AG04450 (cell line): ENCODE measurements at places on chromosomes 13 and 19.

DNA sequence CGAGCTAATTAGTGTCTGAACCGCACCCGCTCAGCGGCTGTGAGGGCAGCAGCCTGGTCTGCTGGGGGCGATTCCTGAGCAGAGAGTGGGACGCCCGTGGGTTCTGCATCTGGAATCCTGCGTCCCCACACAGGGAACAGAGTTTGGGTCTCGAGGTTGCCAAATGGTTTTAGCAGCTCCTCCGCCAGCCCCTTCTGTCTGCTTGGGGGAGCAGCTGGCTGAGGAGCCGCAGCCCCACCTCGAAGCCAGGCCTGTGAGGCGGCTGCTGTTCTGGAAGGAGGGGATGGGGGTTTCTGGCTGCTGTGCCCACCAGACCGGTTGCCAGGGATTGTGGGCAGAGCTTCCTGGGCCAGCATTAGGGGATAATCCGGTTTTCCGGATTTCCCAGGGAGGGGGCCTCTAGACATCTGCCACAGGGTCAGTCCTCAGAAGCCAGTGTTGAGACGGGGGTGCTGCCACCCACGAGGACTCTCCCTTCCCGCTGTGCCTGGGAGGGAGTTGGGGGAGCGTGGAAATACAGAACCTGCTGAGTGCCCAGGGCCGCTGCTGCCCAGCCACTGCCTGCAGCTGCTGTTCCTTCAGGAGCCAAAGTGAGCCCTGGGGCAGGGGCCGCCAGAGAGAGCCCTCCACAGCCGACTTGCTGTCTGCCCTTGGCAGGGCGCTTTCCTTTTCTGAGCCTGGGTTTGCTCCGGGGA, 2.0 kb downstream of the CDC34 start:
- no peak for DNase-seq

DNA sequence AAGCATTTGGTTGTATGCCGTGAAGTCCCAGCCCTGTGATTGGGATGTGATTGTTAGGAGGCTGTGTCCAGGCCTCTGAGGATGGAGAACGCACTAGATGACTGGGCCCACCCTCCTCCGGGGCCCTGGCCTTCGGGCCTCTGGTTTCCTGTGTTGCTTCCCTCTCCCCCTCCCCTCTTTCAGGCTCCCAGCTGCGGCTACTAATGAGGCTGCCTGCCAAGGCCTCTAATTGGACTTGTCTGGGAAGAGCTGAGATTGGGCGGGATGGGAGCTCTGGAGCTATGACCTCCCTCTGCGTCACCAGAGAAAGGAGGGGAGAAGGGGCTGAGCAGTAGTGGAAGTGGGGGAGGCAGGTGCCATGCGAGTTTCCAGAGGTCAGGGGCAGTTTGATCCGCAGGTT, 9.9 kb downstream of the PTH2 start:
- DNase-seq, result no peak

- no peak for DNase-seq
Measured at GRCh38 chr19:13382633-13382938, 123.7 kb downstream of the CACNA1A start.

DNA sequence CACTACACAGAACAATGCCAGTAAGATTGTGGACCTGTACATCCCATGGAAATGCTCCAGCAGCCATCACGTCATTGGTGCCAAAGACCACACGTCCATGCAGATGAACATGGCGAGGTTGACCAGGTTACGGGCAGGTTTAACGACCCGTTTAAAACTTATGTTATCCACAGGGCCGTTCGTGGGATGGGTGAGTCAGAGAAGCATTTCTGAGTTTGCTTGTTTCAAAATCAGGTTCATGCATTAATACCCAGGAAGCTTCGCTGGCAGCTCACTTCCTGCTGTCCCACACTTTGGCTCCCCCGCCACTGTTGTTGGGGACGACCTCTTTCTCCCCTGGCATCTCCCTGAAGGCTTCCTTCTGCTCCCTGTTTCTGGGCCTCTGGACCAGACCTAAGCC, 194.1 kb downstream of the USP12 start:
- no peak for DNase-seq

- DNase-seq, result no peak
Measured at GRCh38 chr13:113776231-113777125, 17.5 kb downstream of the TMEM255B start.

DNA sequence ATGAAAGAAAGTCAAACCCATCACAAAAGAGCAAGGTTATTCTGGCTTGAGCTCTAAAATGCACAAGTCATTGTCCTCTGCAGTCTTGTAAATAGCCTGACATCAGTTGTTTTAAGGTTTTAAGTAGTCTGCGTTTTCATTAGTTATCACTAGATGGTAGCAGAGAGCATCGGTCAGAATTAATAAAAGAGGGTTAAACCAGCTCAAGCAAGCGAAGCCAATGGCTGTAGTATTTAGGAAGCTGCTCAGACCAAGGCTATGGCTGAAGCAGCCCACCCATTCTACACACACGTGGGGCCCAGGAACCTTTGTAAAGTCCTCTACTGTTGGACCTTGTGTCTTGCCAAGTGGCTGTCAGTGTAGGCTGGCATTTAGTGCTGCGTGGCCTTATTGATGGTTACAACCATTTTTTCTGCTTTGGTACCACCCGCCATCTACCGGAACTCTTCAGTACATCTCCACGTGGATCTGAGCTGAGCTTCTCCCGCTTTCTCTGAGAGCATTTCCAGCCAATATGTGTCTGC, 13.3 kb upstream of the ZNF57 start:
- peak; percentile 27 for DNase-seq
